ENCODE measurements at places on chromosomes 5 and 9.

DNA sequence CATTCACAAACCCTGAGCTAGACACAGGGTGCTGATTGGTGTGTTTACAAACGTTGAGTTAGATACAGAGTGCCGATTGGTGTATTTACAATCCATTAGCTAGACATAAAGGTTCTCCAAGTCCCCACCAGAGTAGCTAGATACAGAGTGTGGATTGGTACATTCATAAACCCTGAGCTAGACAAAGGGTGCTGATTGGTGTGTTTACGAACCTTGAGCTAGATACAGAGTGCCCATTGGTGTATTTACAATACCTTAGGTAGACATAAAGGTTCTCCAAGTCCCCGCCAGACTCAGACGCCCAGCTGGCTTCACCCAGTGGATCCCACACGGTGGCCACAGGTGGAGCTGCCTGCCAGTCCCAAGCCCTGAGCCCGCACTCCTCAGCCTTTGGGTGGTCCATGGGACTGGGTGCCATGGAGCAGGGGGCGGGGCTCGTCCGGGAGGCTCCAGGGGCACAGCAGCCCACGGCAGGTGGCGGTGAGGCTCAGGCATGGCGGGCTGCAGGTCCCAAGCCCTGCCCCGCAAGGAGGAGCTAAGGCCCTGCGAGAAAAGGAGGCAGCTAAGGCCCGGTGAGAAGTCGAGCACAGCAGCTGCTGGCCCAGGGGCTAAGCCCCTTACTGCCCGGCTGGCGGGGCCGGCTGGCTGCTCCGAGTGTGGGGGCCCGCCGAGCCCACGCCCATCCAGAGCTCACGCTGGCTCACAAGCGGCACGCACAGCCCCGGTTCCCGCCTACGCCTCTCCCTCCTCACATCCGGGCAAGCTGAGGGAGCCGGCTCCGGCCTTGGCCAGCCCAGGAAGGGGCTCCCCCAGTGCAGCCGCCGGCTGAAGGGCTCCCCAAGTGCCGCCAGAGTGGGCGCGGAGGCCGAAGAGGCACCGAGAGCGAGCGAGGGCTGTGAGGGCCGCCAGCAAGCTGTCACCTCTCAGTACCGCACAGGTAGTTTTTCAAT, 1039.2 kb upstream of the CDH9 start:
- no peak for DNase-seq

DNA sequence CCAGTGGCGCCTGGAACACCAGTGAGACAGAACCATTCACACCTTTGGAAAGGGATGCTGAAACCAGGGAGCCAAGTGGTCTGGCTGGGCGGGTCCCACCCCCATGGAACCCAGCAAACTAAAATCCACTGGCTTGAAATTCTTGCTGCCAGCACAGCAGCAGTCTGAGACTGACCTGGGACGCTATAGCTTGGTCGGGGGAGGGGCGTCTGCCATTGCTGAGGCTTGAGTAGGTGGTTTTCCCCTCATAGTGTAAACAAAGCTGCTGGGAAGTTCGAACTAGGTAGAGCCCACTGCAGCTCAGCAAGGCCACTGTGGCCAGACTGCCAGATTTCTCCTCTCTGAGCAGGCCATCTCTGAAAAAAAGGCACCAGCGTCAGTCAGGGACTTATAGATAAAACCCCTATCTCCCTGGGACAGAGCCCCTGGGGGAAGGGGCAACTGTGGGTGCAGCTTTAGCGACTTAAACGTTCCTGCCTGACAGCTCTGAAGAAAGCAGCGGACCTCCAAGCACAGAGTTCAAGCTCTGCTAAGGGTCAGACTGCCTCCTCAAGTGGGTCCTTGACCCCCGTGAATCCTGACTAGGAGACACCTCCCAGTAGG, 42.0 kb upstream of the FKTN start:
- DNase-seq, result no peak

- DNase-seq, result no peak
Measured at GRCh38 chr9:23682891-23683431, 143.1 kb downstream of the ELAVL2 start.

- no peak for DNase-seq
Measured at GRCh38 chr5:26427281-26427680, 611.1 kb downstream of the CDH9 start.
